Hematopoietic multipotent progenitor cell treated with erythropoietin and hydrocortisone succinate and interleukin-3 and kit ligand, for 6 days (in vitro differentiated cells): ENCODE measurements at places on chromosomes 2 and 18.

GRCh38 chr2:181190711-181191110, 210.3 kb downstream of the UBE2E3 start:
- DNase-seq = no peak

DNA sequence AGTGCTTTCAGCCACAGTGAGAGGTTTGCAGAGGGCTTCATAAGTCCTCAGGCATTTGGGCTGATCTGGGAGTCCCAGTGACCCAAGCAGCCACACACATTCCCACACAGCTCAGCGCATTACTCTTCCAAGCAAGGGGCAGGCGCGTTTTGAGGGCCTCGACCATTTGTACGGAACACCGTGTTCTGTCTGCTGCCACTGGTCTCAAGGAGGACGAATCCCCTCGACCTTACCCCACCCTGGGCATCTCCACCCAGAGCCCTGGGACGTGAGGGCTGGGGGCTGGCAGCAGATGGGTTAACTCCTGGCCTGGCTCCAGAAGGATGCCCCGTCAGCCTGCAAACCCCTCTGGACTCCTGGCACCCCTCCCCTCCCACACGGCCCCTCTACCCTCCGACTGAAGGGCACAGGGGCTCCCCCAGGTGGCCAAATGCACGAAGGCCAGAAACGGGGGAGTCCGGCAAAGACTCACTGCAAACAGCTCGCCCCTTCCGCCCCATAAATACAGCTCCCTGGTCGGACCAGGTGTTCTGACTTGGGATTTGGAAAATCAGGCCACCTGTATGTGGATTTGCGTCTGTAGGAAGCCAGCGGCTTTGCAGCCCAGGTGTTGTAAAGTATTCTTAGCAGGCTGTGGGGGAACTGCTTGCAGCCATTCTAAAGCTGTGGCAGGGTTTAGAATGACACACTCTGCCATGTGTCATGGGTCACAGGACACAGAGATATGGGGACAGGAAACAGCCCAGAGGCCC, 33.6 kb upstream of the PTMA start:
- DNase-seq = peak; percentile 89

GRCh38 chr2:233075966-233076339, 15.8 kb downstream of the INPP5D start:
- DNase-seq = peak; percentile 67

DNA sequence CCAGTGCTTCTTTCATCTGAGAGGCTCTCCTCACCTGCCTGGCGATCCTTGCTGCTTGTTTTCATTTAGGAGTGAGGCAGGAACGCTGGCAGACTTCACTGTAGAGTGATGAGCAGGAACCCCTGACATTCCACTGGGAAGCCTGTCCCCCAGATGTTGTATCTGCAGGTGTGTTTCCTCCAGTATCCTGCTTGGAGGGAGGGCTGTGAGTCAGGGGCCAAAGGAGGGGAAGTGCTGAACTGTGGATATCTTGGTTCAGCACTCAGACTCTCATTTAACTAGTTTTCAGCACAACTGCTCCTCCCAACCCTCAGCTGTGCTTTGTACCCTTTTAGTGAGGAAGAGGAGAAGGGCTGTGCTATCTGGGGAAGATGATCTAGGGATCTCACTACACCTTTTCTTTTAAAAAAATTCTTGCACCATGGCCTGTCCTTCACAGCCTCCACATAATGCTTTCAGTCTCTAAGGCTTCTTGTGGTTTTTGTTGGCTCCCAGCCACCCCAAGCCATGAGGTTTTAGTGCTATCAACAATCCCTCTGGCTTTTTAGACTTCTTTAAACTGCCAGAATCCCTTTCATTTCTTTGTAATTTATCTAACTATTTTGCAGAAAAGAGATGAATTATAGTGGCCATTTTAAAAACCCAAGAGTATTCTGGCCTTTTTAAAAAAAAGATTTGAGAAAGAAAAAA, 11.2 kb downstream of the ANKAR start:
- peak; percentile 91 for DNase-seq

DNA sequence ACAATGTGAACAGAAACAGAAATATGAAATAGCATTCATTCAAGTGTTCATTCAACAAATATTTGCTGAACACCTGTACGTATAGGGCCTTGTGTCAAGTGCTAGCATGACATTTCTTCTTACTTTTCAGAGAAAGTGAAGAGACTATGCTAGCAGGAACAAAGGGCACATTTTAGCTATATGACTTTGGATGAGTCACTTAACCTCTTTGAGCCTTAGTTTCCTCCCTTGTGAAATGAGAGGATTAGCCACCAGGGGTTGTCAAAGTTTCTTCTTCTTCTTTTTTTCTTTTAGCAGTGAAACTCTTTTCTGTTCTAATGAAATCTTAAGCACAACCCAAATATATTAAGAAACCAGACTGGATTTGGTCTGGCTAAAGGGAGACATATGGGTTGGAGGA, 53.1 kb downstream of the FIGN start:
- no peak for DNase-seq

GRCh38 chr18:2913398-2914005, 66.7 kb downstream of the EMILIN2 start:
- no peak for DNase-seq

GRCh38 chr2:143545059-143545948, 416.1 kb downstream of the ARHGAP15 start:
- no peak for DNase-seq

GRCh38 chr18:78727877-78728783, 251.5 kb upstream of the SALL3 start:
- DNase-seq = no peak
